ENCODE measurements at places on chromosomes 16 and 17. TPM values are rescaled to one million over a fixed set of nuclear protein-coding genes. Genes with fewer than 3 reads are reported as not detected.

VWA3A gene
- not detected for total RNA-seq

- peak; percentile 29 for DNase-seq
Measured at GRCh38 chr16:56506941-56507340, 12.9 kb downstream of the BBS2 start.

SDR42E1 gene
- 4.6 TPM for total RNA-seq

DNA sequence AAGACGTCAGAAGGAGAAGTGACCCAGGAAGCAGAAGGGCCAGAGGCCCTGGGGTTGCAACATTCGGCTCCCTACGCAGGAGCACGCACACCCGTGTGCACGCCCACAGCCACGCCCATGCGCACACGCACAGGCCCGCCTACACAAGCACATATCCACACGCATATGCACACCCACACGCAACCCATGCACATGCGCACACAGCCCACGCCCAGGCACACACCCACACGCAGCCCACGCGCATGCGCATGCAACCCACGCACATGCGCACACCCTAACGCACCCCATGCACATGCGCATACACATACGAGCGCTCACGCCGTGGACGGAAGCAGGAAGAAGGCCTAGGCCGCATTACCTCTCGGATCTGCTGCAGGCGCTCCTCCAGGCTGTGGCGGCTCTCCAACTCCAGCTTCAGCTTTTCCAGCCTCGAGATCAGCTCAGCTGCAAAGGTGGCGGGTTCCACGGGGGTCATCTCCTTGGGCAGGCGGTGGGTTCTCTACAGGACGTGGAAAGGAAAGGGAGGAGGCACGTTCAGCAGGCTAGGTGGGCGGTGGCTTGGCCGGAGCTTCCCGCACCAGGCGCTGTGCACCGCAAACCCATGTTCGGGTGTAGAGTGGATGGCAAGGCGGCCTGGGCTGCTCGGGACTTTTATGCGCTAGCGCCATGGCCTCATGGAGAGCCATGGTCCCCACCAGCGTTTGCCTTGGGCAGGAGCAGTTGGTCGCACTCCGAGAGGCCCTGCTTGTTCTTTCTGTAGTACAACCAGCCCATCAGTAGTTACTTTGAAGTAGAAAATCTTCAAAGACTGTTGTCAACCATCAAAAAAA lies 23.4 kb downstream of the AXIN2 start:
- DNase-seq, result no peak

GRCh38 chr16:85153656-85154091 lies 41.4 kb upstream of the CIBAR2 start:
- no peak for DNase-seq
